ENCODE measurements at places on chromosomes 6 and 20. TPM values are rescaled to one million over a fixed set of nuclear protein-coding genes. Genes with fewer than 3 reads are reported as not detected.

Gene ADAM33
- not detected for total RNA-seq

Gene NOTCH4
- 1.4 TPM for total RNA-seq

Gene TREM1
- 0.38 TPM for total RNA-seq

Gene CD83
- total RNA-seq, result 31.4 TPM

Gene WFDC10B
- not detected for total RNA-seq

All from natural killer cell treated with Interleukin-12 subunit alpha and Interleukin-12 subunit beta and Interleukin-15 and Interleukin-18, amount 100 ng/mL, for 72 hours (primary cell).